ENCODE measurements at places on chromosomes 1 and 21.

DNA sequence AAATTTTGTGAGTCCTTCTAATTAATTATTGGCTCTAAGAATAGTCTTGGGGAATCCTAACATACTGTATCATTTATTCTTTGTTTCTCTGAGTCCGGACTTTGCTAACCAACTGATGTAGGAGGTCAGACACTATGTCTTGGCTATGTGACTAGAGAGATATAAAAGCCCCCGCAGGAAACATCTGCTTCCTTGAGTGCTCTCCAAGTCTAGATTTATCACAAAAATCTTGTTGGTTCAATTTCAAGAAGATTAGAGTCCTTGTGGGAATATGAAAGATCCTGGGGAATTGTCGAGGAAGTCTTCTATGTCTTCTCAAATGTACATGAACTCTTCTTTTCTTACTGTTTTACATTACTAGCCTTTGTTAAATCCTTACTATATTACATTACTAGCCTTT is 1712.5 kb downstream of the NCAM2 start:
- DNase-seq, result no peak

DNA sequence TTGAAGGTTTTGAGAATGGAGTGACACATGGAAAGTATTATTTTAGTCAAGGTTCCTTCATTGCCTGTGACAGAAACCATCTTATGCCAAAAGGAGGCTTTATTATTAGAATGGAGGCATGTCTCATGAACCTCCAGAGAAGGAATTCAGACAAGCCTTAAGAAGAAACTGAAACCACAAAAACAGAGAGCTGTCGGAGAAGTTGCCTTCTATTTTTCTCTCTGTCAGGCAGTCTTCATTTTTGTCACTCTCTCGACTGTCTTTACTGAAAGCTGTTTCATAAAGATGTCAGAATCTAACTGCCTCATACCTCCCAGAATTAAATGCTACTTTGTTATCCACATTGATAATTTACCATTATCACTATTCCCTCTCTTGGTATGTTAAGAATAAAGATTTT is 434.7 kb upstream of the ADGRL4 start:
- DNase-seq, result no peak

DNA sequence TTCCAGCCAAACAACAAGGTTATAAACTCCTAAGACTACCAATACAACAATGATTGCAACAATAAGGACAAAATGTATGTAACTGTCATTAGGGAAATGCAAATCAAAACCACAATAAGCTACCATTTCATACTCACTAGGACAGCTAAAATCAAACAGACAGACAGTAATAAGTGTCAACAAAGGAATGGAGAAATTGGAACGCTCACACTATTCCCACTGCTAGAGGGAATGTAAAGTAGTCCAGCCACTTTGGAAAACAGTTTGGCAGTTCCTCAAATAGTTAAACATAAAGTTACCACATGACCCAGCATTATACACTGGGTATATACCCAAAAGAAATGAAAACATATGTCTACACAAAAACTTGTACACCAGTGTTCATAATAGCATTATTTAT is 9.3 kb downstream of the PRKAB2 start:
- DNase-seq, result no peak

DNA sequence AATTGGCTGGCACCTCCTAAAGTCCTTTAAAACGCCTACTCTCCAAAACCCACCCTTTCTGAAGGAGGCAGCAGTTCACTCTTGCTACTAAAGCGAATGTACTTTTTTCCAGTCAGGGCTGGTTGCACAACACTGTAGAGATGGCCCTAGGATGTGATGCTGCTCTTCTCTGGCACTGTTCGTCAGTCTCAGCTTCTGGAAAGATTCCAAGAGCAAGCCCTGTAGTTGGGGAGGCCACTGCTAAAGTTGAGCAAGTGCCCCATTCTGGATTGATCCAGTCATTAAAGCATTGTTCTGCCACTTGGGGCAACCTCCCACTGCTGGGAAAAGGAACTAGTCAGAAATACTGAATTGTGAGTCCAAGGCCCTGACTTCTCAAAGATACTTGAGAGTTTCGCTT is 28.5 kb upstream of the KCNQ4 start:
- DNase-seq, result no peak
